Vein endothelial cell (primary cell): ENCODE measurements at places on chromosomes 1 and 21. TPM values are rescaled to one million over a fixed set of nuclear protein-coding genes. Genes with fewer than 3 reads are reported as not detected.

Gene PTAFR
- total RNA-seq = 0.29 TPM in 1 of 2 replicates, not detected in the other

Gene CASZ1
- 1.7 and 2.9 TPM in 2 replicates for total RNA-seq

Gene BNIPL
- not detected in 2 replicates for total RNA-seq

Gene SELL
- total RNA-seq = 2.9 and 3.3 TPM in 2 replicates

Gene GFI1
- under 0.01 TPM in 1 of 2 replicates, not detected in the other for total RNA-seq

Gene HOOK1
- total RNA-seq = under 0.01 and 0.10 TPM in 2 replicates

Gene RPL5
- 1,117 and 1,288 TPM in 2 replicates for total RNA-seq

Gene BTBD8
- total RNA-seq = 2.0 and 2.1 TPM in 2 replicates

Gene SHISAL2A
- total RNA-seq = not detected in 2 replicates

Gene KRTAP7-1
- total RNA-seq = not detected in 2 replicates

Gene DDAH1
- 63.7 and 74.5 TPM in 2 replicates for total RNA-seq

Gene KPRP
- not detected in 2 replicates for total RNA-seq

Gene ZFP69
- 2.0 and 2.2 TPM in 2 replicates for total RNA-seq

Gene ATP1A4
- total RNA-seq = not detected in 2 replicates

Gene HSD3B1
- total RNA-seq = not detected in 2 replicates

Gene SHISA4
- 17.4 and 20.3 TPM in 2 replicates for total RNA-seq

Gene FAM72C
- 0.33 and 1.9 TPM in 2 replicates for total RNA-seq

Gene CHIA
- not detected in 2 replicates for total RNA-seq

Gene ARPC5
- total RNA-seq = 164 and 246 TPM in 2 replicates

Gene FCRL1
- not detected in 2 replicates for total RNA-seq

Gene ELAVL4
- total RNA-seq = not detected in 2 replicates

Gene ATP5IF1
- total RNA-seq = 82.0 and 98.2 TPM in 2 replicates

Gene EDARADD
- not detected in 2 replicates for total RNA-seq

Gene ACBD6
- total RNA-seq = 51.6 and 64.3 TPM in 2 replicates

Gene C4BPB
- total RNA-seq = 0.10 TPM in 1 of 2 replicates, not detected in the other

Gene RHCE
- total RNA-seq = 0.33 TPM in 1 of 2 replicates, not detected in the other
